ENCODE measurements at places on chromosomes 13 and 19.

- peak; percentile 51 for DNase-seq
These were observed 8.6 kb upstream of the NUP62 start for GRCh38 chr19:49937750-49938381.

- no peak for DNase-seq
These were observed 43.9 kb downstream of the SLC10A2 start for GRCh38 chr13:103022336-103022735.

DNA sequence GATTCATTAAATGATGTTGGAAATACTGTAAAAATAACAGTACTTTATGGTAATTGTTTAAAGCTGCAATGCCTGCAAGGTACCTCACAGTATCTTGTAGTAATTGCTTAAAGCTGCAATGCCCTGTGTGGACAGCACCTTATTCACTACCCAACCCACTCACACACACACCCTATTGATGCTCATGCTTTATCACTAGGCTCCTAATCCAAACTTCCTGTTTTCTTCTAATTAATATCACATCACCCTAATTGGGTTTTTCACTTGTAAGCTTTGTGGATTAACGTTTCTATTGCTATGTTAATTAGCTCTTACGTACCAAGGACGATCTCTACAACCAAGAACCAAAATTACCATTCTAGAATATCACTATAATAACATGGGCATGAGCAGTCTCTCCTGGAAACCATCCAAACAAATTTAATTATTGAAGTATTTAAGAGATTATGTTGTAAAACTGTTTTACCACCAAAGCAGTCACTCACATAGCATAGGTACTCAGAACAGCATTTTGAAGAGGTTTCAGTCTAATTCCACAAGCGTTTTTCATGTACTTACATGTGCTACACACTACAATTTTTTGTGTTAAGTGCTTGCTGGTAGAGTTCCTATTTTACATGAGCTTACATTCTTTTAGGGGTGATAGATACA is 303.8 kb downstream of the PCDH9 start:
- no peak for DNase-seq

GRCh38 chr13:51249770-51250741 is 27.9 kb downstream of the FAM124A start:
- no peak for DNase-seq

DNA sequence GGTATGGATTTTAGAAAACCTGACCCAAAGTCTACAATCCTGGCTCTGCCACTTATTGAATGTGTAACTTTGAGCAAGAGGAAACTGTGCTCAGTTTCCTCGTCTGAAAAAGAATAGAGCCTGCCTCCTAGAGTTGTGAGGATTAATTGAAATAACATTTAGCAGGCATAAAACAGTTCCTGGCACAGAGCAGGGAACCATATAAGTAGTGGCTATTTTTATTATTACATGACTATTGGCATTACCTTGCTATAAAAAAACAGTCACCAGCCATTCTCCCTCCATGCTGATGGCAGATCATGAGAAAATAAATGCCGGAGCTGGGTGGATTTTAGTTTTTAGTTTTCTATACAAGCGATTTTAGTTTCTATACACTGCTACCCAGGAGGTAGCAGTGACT is 5.8 kb downstream of the DOCK9 start:
- DNase-seq = no peak

DNA sequence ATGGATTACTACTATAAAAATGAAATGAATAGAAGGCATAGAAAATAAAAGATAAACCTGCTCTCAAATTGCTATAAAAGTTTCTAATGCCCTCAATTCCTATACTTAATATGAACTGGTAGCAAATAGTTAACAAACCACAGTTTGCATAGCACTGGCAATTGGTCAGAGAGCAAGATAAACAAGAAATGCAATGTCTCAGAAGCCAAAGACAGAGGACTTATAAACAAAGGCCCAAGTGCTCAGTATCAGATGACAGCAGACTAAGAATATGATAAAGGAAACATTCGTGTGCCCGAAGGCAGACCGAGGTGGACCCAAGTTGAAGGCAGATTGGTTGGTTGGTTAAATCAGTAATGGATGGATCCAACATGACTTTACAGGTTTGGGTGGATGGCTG is 50.6 kb downstream of the IPO5 start:
- DNase-seq = no peak

DNA sequence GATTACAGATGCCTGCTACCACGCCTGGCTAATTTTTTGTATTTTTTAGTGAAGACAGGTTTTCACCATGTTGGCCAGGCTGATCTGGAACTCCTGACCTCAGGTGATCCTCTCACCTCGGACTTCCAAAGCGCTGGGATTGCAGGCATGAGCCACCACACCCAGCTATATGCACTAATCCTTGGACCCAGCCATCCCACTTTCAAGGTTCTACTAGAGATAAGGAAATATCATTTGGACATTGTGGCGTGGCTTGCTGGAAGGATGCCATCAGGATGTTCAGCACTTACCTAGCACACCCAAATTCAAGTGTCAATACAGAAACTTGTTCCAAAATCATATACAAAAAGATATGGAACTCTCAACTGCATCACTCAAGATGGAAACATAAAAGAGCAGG is 136.4 kb downstream of the ABCC4 start:
- no peak for DNase-seq

- DNase-seq = peak; percentile 44
These were observed 4.0 kb upstream of the ZFP36 start for GRCh38 chr19:39402346-39403300.

DNA sequence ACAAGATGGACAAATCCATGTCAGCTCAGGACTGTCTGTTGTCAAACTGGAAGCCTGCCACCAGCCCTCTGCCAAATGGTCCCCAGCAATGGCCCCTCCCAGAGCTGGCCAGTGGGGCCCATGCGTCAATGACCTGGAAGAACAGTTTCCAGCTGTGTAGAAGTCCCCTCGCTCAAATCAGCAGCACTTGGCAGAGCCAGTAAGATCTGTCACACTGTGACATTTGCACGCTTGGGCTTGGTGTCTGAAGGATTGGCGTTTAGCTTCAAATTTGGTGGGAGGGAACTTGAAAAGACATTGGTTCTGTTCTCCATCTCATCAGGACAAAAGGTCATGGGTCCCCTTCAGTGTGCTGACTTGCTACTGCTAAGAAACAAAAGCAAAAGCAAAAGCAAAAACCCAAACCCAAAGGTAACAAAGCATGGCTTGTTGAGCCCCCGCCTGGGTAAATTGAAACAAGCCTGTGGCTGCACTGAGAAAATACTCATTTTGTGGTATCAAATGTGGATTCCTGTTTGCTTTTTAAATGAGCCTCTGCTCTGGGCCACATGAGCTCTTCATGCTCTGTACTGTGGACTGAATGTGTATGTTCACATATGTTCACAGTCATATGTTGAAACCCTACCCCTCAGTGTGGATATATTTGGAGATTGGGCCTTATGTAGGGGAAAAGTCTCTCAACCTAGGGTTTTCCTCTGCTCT is 253.6 kb upstream of the MAB21L1 start:
- no peak for DNase-seq

DNA sequence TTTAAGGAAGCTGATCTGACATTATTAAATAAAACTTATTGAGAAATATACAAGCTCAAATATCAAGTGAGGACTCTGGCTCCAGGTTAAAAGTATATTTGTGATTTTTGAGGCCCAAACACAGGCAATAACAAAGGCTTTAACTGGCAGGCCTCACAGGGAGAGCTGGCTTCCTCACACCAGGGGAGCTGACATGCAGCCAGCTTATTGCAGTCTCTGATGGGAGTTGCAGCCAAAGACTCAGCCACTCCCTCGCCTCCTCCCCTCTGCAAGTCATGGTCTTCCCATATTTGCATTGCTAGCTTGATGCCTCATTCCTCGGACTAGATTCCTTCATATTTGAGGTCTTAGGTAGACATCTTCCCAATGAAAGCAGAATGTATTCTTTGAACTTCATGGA is 647.1 kb upstream of the SLITRK6 start:
- no peak for DNase-seq

DNA sequence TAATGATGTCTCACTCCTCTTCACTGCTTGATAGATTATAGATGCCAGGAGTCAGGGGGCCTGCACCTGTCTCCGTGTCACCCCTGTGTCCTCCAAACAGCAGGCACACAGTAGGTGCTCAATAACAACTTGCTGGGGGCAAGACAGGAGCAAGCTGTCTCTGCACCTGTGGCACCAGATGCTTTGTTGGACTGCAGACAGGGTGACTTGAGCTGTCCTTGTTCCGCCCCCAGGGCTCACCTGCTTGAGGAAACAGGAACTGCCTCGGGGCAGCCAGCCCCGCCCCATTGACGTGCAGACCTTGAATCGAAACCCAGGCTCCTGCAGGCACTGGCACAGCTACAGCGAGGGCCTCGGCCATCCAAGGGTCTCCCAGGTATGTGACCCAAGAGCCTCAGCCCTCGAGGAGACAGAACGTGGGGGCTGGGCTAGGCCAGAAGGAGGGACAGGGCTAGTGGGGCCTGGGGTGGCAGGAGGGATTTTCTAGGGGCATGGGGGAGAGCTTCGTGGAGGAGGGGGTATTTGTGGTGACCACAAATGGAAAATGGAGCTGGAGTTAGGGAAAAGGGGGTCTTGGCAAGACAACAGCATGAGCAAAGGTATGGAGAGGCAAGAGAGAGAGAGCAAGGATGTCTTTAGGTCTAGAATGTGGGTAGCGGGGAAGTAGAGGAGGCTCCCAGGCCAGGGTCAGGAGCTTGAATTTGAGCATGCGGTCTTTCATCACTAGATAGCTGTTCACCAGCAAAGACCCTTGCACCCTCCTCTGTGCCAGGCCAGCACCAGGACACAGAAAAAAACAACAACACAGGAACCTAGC is at the start of gene HSH2D:
TSS of gene HSH2D (plus strand) at position 287 of the 817 bp plus-strand sequence. CDS start 5,066 bp downstream, outside the sequence.
- no peak for DNase-seq

- DNase-seq = no peak
These were observed 35.3 kb downstream of the RGCC start for GRCh38 chr13:41492432-41493260.

DNA sequence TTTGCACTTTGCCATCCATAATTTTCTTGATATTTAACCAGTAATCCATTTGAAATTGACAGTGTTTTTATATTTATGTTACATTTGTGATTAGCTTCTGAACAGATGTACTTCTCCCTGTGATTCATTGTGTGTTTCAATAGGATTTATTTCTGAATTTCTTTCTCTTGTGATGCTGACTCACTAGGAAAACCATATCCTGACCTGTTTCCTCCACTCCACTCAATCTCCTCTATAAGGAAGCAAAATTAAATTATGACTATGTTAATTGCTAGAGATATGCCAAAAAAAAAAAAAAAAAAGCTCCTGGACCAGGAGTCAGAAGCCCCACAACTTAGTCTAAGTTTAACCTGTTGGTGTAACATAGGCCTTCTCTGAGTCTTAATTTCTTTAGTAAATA is 614.6 kb upstream of the SPRY2 start:
- no peak for DNase-seq

- no peak for DNase-seq
These were observed 20.0 kb upstream of the SMIM17 start for GRCh38 chr19:56623006-56623405.

GRCh38 chr13:113764793-113765563 is 6.0 kb downstream of the TMEM255B start:
- DNase-seq = no peak

GRCh38 chr13:24064371-24064770 is 96.1 kb upstream of the SPATA13 start:
- DNase-seq = no peak

DNA sequence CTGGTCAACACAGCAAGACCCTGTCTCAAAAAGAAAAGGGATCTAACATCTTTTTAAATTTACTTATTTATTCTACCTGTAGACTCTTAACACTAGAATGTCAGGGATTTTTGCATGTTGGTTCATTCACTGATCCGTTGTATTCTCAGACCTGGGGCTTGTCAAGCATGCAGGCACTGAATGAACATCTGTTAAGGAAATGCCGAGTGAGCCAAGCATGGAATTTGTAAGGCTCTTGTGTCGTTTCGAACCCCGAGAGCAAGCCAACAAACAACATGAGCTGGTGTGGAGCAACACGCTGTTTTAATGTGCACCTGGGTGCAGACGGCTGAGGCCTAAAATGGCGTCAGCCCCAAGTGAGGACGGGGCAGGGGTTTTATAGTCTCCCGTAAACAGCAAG is 10.0 kb upstream of the OR1M1 start:
- DNase-seq = no peak

- no peak for DNase-seq
These were observed 7.0 kb downstream of the GPR18 start for GRCh38 chr13:99250982-99251825.

Data from GM18507 (cell line).